ENCODE measurements at places on chromosomes 4 and X.

GRCh38 chrX:12844319-12844718 lies 22.6 kb upstream of the TLR7 start:
- DNase-seq: no peak

DNA sequence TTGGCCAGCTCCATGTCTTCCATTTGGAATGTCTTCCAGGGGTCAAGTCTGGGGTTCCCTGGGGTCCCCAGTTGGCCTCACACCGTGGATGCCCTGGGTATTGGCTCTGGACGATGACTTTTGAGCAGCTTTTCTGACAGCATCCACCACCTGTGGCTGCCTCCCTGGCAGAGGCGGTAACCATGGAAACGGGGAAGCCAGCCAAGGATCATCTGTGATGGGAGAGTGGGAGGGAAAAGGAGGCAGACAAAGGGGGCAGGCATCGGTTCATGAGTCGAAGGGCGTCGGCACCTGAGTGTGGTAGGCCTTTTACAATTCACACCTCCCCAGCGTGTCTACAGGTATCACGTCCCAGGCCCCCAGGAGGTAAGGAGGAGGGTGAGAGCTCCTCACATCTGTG lies 152.2 kb downstream of the ASMT start:
- no peak for DNase-seq

- no peak for DNase-seq
Measured at GRCh38 chrX:128816919-128817318, 706.4 kb downstream of the SMARCA1 start.

DNA sequence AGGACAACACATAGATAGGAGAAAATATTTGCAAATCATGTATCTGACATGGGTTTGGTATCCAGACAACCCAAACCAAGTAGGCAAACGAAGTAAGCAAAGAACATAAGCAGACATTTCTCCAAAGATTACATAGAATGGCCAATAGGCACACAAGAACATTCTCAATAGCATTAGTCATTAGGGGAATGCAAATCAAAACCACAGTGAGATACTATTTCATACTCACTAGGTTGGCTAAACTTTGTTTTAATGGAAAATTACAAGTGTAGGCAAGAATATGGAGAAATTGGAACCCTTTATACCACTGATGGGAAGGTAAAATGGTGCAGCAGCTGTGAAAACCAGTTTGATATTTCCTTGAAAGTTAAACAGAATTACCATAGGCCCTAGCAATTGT lies 74.7 kb downstream of the CHRNA9 start:
- DNase-seq: no peak

- DNase-seq: no peak
Measured at GRCh38 chr4:71609167-71609566, 174.7 kb downstream of the GC start.

Measured in left ventricle myocardium superior (tissue), 1 donor.